SK-N-SH (cell line): ENCODE measurements at places on chromosomes 1 and 21. TPM values are rescaled to one million over a fixed set of nuclear protein-coding genes. Genes with fewer than 3 reads are reported as not detected.
A peak's percentile ranks its signal among the peaks of the same experiment; 100 is the strongest.

DNA sequence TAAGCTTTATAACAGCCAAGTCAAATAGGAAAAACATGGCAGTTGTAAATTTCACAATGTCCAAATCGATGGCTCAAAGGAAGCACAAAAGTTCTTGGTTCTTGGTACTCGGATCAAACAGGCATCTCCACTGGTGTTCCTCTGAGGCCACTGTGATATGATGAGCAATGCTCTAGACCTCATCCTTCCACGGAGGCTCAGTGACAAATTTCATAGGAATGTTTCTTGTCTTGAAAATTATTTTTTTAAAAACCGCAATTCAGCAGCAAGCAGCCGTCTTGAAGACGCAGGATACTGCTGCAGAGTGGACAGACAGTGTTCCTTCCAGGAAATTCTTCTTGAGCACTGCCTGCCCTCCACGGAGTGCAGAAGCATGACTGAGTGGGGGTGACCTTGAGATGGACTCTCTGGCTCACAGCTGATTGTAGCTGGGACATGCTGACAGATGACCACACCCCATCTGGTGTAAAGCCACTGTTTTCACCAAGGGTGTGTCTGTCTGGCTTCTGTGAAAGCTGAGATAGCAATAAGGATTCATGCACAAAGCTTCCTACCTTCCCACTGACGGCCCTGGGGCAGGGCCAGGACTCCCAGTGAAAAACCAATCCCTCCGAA lies 61.9 kb downstream of the TIAM1 start:
- no peak for DNase-seq

DNA sequence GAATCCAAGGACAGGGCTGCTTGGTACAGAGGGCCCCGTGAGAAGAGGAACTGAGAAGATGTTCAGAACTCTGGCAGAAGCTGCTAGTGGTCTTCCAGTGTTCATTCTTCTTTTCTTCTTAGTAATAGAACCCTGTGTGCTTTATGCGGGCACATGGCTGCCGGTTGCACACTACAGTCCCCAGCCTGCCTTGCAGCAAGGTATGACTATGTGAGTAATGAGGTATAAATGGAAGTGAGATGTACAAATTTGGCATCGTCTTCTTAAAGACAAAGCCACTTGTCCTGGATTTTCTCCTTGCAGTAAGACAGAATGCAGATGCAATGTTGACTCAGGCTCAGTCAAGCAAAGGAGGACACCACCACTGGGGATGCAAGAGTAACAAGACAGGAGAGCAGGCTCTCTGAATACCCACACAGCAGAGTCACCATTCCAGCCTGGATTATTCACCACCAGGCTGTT lies 15.0 kb upstream of the ATP1B1 start:
- no peak for DNase-seq

GRCh38 chr21:21122680-21123079 lies 124.5 kb downstream of the NCAM2 start:
- DNase-seq, result no peak

- no peak for DNase-seq
These were observed 242.4 kb upstream of the TMEM51 start for GRCh38 chr1:14910984-14911721.

DNA sequence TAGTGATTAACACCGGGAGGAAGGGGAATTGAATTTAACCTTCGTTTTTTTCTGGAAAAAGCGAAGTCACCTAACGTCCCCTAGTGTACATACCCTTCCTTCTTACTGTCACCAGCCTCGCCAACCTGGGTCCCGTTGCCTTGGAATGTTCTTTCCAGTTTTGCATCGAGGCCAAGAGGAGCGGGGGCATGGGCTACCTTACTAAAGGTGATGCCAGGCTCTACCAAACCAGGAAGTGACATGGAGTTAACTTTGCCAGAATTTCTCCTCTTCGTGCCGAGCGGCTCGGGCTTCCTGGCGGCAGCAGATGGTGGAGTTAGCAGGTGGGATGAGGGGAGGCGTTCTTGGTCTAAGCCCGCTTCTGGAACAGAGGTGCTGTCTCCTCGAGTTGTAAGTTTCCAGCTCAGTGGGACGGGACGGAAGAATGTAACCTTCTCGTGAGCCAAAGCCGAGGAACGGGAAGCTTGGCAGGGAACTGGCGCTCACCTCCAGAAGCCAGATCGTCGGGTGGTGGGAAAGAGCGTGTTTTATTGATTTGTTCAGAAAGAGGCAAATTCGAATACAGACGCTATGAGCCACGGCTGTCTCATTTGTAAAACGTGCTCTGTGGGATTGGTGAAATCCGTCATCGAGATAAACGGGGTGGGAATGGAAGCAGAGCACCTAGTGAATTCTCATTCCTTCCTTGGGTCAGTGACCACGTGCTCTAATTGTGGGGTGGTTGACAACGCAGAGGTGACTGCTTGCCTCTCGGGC lies 486 bp downstream of the NIPAL3 start:
- peak; percentile 38 for DNase-seq

DNA sequence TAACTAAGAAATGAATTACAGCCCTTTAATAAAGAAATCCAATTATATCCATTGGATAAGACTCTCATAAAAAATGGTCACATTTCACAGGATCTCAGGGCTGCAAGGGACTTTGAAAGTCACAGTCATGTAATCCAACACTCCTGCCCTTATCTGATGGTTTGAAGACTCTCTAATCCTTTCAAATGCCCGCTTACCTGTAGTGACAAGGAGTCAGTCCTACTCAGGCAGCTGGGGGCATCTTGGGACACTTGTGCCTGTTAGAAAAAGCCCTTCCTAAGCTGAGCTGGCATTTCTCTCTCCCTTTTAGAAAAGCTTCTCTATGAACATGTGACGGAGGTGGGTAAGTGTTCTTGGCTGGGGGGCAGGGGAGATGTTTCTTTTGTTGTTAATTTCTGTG lies 11.0 kb upstream of the ZNF691 start:
- DNase-seq, result no peak

DNA sequence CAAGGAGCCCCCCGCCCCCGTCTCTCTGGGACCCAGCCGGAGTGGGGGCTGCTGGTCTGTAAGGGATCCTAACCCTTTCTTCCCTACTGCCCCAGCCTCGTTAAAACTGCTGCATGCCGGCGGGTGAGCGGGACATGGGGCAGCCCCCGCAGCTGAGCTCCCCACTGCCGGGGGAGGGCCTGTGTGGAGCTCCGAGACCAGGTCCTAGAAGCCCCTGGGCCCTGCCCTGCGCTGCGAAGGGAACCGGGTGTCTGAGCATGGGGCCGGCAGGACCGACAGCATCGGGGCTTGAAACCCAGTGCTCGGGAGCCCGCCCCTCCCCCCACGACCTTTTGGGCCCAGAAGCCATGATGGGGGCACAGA lies 9.2 kb upstream of the COL6A1 start:
- peak; percentile 51 for DNase-seq

DNA sequence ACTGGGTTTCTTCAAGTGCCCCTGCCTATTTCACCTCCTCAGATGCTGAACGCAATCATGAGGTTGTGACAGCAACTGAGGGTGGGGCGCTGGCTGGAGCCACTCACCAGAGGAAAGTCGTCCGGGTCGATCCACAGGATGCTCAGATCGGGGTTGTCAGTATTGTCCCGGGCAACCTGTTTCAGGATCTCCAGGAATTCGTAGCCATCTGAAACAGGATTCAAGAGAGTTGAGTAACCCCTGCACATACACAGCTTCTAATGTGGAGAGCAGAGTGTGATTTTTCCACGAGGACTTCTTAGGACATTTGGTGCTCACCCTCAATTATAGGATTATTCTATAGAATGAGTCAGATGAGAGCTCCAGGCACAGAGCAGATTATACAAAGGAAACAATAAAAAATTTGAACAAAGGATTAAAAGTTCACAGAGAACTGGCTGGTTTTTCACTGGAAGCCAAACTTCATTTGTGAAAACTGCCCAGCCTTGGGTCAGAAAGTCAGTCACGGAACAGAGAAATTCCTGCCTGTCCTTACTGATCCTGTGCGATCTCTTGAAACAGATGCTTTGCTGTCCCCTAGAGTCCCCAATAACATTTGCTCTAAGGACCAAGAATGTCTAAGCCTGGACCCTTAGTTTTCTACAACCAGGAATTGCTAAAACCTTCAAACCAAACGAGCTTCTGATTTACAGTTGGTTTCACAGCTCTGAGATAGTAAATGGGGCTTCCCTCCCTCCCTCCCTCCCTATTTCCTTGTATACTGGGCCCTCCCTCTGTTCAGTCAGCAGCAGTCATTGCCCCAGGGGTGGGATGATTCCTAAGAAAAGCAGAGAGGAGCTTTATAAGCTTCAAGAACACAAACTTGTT lies 63.2 kb downstream of the CASQ2 start:
- DNase-seq, result no peak

The AGT gene
- polyA plus RNA-seq, result 0.39 and 0.41 TPM in 2 replicates

The SOX13 gene
- 7.2 and 10.6 TPM in 2 replicates for polyA plus RNA-seq

The GSTM2 gene
- 70.2 and 97.6 TPM in 2 replicates for polyA plus RNA-seq
